ENCODE measurements at places on chromosomes 12 and 14.

DNA sequence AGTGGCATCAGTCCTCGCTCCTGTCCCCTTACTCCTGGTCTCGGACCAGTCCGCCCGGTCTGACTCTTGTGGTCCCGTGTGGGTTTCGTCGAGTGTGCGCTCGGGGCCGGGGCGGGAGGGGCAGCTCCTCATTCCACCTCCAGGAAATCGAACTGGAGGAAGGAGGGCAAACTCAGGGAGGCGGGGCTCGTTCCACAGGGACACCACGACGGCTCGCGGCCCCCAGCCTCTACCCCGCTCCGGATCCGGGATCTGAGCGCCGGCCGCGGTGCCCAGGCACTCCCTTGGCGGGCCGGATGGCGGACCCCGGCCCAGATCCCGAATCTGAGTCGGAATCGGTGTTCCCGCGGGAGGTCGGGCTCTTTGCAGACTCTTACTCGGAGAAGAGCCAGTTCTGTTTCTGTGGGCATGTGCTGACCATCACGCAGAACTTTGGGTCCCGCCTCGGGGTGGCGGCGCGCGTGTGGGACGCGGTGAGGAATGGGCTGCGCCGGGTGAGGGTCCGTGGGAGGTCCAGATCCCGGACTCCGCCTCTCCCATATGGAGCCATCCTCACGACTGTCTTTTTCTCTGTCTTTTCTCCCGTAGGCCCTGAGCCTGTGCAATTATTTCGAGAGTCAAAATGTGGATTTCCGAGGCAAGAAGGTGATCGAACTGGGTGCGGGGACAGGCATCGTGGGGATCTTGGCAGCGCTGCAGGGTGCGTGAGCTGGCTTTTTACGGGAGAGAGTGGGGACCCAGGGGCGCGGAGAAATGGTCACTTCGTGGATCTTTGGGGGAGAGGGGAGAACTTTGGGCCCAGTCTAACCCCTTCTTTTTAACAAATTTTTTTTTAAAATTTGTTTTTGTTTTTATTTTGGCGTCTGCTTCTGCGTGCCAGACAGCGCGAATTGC lies at the start of gene EEF1AKMT3:
Gene EEF1AKMT3 (plus strand): TSS at position 186 of the 894 bp plus-strand sequence. CDS start 111 bp downstream, at position 297.
- peak; percentile 41 for DNase-seq

GRCh38 chr14:98633380-98633779 lies 638.6 kb downstream of the BCL11B start:
- DNase-seq = no peak

GRCh38 chr14:77185093-77185465 lies 3.5 kb downstream of the TMEM63C start:
- DNase-seq = no peak

- DNase-seq = no peak
These were observed 35.4 kb downstream of the TM7SF3 start for GRCh38 chr12:26978801-26979200.

All from fibroblast of upper back skin (primary cell).